Stimulated activated CD8-positive, alpha-beta memory T cell treated with anti-CD3 and anti-CD28 coated beads, Interleukin-15, amount 100 ng/mL, for 1 hour (primary cell): ENCODE measurements at places on chromosomes 2 and 18.

- no peak for DNase-seq
These were observed 740 bp downstream of the CHMP3 start for GRCh38 chr2:86562485-86562921.

DNA sequence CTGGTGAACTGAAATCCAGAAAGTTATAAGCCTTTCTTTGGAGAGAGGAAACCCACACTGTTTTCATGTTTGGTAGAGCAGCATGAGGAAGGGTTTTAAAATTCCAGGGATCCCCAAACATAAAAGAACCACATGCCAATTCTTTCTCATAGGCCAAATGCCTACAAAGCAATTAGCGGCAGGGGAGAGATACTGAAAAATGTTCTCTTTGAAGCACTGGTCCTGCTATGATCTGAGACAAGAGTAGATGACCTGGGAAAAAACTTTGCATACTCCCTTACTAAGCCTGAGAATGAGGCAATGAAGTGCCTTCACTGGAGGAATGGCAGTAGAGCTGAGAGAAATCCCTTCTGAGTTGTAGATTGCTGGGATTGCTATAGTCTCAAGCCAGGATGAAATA lies 1261.7 kb downstream of the DSC3 start:
- no peak for DNase-seq

GRCh38 chr2:63242747-63243146 lies 192.1 kb downstream of the OTX1 start:
- DNase-seq, result no peak

GRCh38 chr2:203908066-203908796 lies 28.3 kb upstream of the ICOS start:
- DNase-seq, result no peak

- DNase-seq, result no peak
These were observed 82.6 kb upstream of the TXNDC2 start for GRCh38 chr18:9803063-9803697.

- DNase-seq, result no peak
These were observed 67.8 kb upstream of the ODC1 start for GRCh38 chr2:10515887-10516286.
